ENCODE measurements at places on chromosomes 2 and 18.

DNA sequence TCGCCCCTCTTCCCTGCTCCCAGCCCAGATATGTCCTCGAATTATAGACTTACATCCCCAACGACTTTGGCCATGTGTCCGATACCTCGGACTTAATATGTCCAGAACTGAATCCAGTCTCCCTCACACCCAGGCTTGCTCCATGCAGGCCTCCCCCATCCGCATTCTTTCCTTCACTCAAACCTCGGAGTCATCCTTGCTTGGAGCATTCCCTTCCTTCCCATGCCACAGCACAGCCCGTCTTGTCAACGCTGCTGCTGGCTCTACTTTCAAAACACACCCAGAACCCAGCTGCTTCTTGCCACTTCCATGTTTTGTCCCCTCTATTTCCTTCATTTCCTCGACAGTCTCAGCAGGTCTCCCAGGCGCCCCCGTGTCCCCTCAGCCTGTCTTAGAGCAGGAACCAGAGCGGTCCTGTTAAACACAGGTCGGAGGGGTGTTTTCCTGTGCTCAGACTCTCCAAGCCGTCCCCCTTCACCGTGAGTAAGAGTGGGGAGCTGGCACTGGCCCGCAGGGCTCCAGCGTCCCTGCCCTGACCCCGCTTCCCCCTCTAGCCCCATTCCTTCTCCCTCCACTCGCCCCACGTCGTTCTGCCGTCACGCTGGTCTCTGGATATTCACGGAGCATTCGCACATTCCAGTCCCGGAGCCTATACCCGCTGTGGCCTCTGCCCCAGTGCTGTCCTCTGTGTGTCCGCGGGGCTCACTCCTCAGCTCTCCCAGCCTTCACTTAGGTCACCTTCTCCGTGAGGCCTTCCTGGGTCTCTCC is 54.4 kb downstream of the VAPA start:
- DNase-seq = no peak

DNA sequence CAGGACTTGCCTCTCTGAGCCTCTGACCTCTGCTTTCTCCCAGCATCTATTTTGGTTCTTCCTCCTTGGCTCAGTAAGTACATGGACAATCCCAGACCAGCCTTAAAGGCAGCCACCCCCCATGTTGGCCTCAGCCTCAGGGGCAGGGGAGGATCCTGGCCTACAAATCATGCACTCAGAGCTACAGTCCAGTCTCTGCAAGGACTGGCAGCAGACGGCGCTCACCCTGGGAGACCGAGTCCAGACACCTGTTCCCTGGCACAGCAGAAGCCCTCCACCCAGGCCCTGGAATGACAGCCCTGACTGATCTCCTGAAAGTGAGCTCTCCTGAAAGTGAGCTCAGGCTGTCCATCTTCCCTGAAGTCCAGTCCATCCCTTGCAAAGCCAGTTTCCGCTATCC is 25.7 kb upstream of the PTPN4 start:
- no peak for DNase-seq

- no peak for DNase-seq
Measured at GRCh38 chr2:23286758-23287704, 97.9 kb upstream of the KLHL29 start.

DNA sequence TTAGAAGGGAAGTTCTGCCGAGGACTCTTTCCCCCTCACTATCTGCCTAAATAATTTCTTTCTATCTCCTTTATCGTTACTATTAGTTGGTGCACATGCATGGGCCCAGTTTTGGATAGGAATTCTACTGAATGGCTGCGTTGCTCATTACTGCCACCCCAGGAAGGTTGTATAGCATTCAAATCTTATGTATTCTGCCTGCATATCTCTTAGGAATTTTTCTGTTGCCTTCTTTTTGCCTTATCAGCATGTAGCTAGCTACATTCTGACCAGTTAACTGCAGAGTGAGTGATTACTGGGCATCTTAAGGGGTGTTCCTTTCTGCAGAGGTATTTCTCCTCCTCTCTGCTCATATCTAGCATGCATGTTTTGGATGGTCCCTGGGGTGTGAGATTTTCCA is 239.6 kb downstream of the TDRD15 start:
- DNase-seq = no peak

Data from stimulated activated CD4-positive, alpha-beta T cell treated with anti-CD3 and anti-CD28 coated beads, TNF-alpha, amount 100 ng/mL, for 48 hours (primary cell).